Vagina (tissue), 2 donors: ENCODE measurements at places on chromosomes 1 and 21.

DNA sequence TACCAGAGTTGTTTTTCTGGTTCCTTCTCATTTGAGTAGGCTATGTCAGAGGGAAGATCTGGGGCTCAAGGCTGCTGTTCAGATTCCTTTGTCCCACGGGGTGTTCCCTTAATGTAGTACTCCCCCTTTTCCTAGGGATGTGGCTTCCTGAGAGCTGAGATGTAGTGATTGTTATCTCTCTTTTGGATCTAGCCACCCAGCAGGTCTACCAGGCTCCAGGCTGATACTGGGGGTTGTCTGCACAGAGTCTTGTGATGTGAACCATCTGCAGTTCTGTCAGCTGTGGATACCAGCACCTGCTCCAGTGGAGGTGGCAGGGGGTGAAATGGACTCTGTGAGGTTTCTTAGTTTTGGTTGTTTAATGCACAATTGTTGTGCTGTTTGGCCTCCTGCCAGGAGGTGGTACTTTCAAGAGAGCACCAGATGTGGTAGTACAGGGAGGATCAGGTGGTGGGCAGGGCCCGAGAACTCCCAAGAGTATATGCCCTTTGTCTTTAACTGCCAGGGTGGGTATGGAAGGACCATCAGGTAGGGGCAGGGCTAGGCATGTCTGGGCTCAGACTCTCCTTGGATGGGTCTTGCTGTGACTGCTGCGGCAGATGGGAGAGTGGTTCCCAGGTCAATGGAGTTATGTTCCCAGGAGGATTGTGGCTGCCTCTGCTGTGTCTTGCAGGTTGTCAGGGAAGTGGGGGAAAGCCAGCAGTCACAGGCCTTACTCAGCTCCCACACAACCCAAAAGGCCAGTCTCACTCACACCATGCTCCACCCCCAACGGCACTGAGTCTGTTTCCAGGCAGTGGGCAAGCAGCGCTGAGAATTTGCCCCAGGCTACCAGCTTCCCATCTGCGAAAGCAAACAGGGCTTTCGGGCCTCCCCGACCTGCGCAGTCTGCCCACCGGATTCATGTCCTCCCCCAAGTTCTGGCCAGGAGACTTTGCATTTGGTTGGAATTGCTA, 64.2 kb downstream of the SERINC2 start:
- DNase-seq: no peak

DNA sequence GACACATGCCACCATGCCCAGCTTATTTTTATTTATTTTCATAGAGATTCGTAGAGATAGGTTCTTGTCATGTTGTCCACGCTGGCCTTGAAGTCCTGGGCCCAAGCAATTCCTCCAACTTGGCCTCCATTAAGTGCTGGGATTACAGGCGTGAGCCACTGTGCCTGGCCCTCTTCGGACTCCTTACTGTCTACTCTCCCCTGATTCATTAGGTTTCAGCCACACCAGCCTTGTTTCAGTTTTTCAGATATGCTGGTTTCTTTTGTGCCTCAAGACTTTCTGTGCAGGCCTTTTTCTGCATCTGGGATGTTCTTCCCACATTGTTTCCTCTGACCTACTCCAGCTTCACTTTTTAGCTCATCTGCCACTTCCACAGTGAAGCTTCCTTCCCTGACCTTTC, 85.4 kb downstream of the CACNA1E start:
- DNase-seq: no peak

DNA sequence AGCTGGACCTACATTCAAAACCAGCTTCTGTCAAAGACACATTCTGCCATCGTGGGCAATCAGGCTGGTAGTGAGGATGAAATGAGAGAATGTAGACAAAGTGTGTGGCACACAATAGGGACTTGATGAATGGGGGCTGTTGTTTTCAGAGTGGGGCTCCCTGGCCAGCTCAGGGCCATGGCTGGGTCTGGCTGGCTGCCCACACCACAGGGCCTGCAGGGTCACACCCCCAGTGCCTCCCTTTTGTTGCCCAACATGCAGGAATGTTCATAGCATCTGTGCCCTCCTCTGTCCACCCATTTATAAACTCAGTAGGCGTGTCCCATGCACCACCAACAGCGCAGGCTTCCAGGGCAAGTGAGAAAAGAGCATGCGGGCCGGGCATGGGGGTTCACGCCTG, 20.8 kb upstream of the ECE1 start:
- DNase-seq: no peak

- no peak for DNase-seq
Observed at GRCh38 chr1:235047331-235047871, 81.2 kb downstream of the TOMM20 start.

- DNase-seq: no peak
Observed at GRCh38 chr1:239947801-239948200, 143.9 kb upstream of the FMN2 start.

- no peak for DNase-seq
Observed at GRCh38 chr1:172041742-172042141, 200.4 kb downstream of the DNM3 start.

DNA sequence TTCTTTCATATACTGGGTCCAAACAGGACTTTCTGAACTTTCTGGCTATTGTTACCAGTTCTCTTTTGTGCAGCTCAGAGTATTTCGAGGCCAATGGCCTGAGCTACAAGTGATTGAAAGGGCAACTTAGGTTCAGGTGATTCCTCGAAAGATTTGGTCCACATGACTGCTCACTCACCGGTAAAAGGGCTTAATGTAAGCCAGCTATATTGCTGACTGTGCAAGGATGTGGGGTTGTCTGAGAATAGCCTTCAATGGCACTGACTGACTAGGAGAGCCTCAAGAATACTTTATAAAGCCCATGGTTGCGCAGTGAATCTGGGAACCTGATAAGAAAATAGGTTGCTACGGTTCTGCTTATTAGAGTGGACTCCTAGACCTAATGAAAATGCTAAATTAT, 269.0 kb downstream of the SEC16B start:
- no peak for DNase-seq
